Cerebellar cortex (tissue), 1 donor: ENCODE measurements at places on chromosomes 3 and 15.

- peak; percentile 75 for DNase-seq
Measured at GRCh38 chr15:26891448-26892181, 24.8 kb downstream of the GABRA5 start.

DNA sequence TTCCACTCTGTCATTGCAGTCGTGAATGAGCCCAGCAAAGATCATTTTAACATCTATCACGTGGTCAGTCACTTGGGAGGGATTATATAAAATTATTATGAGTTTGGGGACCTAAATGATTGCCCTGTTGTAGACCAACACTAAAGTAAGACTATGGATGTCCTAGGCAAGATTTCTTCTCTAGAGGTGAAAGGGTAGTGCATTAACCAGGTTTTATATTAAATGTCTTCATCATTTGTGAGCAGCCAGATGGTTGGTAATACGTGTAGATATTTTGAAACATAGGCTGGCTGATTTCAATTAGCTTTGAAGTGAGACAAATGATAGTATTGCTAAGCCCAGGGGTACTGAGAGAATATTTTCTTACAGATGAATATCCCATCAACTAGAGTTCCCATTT, 150.3 kb upstream of the TSPAN3 start:
- no peak for DNase-seq

- no peak for DNase-seq
Measured at GRCh38 chr3:31813197-31813596, 167.9 kb downstream of the OSBPL10 start.

DNA sequence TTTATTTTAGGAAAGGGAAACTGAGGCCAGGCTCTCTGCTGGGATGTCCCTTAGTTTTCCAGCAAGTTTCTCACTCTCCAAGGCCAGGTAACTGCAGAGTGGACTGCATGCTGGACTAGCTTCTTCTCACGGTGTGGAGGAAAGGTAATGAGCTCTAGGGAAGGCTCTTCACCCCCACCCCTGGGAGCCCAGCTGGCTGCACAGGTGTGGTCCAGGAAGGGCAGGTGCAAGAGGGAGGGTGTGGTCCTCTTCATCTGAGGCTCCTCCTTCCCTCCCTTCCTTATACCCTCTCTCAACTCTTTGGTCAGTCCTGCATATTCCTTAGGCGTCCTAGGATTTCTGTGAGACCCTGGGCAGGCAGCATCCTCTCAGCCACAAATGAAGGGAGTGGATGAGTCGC, 33.9 kb downstream of the RNU5B-1 start:
- no peak for DNase-seq

- DNase-seq: no peak
Measured at GRCh38 chr3:124965413-124965812, 30.9 kb upstream of the MUC13 start.
